ENCODE measurements at places on chromosomes 5 and 9.
A peak's percentile ranks its signal among the peaks of the same experiment; 100 is the strongest.

DNA sequence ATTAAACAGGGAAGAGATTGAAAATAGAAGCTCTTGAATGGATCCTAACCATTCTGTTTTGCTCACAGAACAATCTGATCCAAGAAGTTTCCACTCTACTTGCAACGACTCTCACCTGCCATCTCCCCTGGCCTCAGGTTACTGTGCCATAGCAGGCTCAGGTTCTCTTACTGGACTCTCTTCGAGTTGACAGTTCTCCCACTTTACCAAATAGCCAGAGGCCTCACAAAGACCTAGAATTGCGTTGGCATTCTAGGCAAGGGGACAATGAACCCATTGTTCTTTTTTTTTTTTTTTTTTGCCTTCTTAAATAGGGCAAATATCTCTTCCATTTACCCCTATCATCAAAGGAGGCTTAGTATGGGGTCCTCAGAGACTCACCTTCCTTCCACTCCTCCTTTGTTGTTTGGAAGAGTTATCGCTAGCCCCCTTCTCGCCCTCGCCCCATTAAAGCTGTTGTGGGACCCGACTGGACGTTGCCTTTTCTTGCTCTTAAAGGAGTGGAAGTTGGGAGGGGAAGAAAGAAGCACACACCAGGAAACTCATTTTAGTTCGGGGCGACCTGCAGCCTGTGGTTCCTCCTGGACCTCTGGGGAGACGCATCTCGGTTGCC, 688 bp upstream of the PLPPR1 start:
- DNase-seq, result no peak

DNA sequence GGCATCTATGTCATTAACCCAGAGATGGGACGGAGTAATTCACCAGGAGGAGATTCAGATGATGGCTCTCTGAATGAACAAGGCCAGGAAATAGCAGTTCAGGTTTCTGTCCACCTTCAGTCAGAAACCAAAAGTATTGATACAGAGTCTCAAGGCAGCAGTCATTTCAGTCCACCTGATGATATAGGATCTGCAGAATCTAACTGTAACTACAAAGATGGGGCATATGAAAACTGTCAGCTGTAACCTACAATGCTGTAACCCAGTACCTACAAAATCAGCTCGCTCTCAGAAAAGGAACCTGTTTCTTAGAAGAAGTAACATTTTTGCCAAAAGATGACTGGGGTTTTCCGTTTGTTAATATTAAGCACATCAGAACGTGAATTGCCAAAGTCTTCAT, 14.7 kb downstream of the MFAP3 start:
- no peak for DNase-seq

DNA sequence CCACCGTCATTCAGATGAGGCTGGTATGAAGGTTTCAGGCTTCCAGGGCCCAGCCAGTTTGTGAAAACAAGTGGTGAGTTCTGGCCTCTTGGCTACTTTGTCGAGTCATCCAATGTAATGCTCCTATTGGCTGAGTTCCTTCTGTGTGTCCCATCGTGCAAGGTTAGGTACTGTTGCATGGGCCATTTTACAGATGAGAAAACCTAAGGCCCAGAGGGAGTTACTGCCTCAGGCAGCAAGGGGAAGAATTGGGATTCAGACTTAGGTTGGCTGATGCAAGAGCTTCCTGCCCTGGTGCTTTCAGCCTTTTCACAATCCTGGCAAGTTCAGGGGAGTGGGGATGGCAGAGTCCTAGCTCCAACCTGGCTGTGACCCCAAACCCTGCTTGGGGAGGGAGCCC, 17.4 kb upstream of the PITX1 start:
- no peak for DNase-seq

GRCh38 chr5:163574472-163575440, 69.3 kb downstream of the MAT2B start:
- no peak for DNase-seq

DNA sequence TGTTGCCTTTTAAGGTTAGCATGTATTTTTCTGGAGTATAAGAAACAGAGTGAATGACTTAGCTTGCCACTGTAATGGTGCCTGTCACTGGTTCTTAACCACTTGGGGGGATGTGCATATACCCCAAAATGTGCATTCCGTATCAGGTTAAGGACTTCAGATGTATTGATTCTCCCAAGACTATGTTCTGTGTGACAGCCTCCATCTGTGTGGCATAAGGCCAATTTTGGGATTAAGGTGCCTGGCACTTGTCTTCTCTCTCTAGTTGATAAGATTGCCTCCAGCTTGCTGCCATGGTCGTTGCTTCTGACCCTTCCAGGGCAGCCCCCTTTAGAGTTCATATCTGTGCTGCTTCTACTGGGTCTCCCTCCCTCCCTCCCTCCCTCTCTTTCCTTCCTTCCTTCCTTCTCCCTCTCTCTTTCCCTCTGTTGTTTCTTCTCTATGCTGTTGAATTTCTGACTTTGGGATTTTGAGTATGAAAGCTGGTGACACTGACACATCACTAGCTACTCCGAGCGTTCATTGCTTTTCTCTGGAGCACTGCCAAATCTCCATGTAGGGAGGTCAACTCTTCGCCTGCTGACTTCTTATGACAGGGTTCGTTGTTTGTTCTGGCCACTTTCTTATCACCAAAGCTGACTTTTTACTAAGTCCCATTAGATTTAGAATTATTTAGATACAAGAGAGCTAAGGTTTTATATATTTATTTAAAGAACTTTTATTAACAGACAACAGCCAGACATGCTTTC, 31.0 kb downstream of the TNFAIP8 start:
- peak; percentile 62 for DNase-seq

- no peak for DNase-seq
Observed at GRCh38 chr9:92769286-92769685, 4.7 kb upstream of the BICD2 start.

DNA sequence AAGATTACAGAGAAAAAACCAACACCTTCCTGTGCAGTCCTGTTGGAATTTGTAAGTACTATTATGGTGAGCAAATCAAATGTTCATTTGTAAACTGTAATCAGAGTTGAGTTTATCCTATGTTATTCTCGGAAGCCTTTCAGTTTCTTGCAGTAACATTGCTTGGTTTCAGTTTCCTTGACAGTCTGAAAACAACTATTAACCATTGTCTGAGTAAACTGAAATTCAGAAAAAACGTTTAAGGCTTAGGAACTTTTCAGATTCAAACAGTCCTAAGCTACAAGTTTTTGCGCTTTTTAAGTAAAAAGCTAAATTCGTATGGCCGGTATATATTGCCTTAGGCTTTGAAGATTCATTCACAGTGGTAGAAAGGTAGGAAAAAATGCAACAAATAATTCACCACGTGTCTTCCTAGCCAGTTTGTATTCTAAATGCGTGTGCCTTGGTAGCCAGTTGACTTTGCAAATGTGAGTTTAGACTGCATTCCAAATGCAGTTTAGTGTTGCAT, 2.5 kb downstream of the GPBP1 start:
- DNase-seq, result peak; percentile 67

DNA sequence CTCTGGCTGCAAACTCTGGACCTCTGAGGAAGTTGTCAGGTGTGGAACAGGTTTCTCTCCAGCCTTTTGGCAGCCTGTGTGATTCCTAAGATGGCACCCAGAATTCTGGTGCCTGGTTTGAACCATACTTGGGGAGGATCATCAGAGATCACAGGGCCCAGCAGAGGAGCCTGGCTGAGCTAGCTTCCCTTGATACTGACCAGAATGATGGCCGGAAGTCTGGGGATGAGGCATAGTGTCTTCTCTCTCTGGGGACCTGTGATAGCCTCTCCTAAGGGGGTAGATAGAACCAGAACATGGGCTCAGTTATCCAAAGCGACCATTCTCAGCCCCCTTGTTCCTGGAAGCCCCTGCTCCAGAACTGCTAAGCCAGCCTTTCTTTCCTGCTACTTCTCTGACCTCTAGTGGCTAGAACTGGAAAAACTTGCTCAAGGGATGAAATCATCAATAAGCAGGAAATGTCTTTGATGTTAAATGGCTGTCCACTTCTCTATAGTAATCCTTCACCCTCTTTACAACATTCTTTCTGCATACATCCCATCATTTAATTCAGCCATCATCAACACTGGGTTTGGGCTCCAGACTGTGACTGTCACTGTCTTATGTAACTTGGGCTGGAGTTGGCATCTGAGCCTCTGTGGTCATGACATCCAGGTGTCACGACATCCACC, 55.1 kb downstream of the C9orf152 start:
- peak; percentile 65 for DNase-seq

DNA sequence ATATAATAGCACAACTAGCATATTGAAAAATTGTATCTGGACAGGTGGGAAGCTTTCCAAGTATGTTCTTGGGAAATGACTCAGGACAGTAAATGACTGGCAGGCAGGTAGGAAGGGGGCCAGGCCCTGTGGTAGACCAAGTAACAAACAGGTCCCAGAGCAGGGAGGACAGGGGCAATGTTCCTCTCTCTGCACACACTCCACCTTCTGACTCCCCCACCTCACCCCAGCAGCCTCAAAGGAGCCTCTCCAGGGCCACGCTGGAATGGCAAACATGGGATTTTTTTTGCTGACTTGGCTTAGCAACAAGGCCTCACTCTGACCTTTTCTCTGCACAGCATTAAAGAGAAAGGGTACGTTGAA, 31.1 kb upstream of the IQGAP2 start:
- peak; percentile 33 for DNase-seq

DNA sequence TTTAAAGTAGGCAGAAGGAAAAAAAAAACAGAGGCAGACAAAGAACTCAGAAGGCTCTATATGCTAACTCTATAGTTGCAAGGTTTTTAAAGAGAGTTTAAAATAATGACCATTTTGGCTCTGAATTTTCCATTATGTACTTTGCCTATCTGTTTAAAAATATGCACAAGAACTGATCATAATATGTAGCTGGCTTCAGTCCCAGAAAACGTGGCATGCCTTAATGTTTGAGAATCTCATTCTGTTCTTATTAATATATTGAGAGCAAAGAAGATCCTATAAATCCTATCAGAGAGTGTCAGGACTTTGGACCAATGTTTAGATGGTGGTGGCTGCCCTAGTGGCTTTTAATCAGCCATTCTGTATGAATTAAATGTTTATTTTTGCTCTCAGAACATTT, 121.5 kb downstream of the JMY start:
- DNase-seq, result no peak

DNA sequence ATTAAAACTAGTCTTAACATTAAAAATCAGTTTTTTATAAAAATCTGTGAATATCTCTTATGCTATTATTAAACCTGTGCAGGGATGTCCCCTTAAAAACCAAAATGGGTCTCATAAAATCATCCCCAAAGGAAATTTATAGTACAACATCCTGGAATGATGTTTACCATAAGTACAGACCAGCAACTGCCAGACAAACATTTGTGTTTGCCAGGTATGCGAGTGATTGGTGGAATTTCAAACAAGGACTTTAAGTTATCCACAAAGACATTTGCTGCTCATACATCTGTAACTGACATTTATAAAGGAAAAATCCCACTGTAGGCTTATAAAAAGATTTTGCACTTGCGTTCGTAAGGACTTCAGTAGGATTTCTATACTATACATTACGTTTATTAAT, 1375.4 kb upstream of the WWC1 start:
- no peak for DNase-seq

- peak; percentile 61 for DNase-seq
Observed at GRCh38 chr5:109907731-109908130, 218.0 kb downstream of the MAN2A1 start.

- DNase-seq, result no peak
Observed at GRCh38 chr9:133119846-133120500, 1.1 kb downstream of the RALGDS start.

- DNase-seq, result peak; percentile 72
Observed at GRCh38 chr5:9265441-9266287, 280.2 kb downstream of the SEMA5A start.

DNA sequence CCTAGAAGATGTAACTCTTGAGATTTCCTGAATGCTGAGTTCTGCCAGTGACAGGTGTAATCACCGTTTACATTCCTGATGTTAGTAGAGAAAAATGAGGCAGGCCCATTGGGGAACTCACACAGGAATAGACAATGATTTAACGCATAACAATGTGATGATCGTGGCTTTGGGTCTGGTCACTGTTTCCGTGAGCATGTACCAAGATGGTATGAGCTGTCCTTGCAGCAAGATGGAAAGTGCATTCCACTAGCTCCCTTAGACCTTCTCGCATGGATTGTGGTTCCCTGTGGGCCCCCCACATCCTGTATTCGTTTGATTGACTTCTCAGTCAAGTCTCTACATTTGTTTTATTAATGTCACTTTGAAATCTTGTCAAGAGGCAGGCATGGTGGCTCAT, 124.0 kb upstream of the DAP start:
- peak; percentile 98 for DNase-seq

DNA sequence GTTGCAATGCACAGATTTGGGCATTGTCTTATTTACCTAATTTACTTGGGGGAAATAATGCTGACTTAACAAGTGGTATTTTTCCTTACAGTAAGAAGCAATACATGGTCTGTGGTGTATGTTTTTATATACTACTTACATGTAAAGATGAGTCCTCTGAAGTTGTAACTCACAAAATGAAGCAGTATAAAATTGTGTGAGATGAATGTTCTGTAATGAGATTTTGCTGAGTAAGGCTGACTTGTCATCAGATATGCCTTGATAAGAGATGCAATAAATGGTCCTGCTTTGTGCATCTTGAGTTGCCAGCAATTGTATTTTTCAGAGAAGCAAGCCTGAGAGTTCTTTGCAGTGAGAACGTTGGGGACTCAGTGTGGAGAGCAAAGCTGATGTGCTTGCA, 92.2 kb upstream of the GNAQ start:
- no peak for DNase-seq

DNA sequence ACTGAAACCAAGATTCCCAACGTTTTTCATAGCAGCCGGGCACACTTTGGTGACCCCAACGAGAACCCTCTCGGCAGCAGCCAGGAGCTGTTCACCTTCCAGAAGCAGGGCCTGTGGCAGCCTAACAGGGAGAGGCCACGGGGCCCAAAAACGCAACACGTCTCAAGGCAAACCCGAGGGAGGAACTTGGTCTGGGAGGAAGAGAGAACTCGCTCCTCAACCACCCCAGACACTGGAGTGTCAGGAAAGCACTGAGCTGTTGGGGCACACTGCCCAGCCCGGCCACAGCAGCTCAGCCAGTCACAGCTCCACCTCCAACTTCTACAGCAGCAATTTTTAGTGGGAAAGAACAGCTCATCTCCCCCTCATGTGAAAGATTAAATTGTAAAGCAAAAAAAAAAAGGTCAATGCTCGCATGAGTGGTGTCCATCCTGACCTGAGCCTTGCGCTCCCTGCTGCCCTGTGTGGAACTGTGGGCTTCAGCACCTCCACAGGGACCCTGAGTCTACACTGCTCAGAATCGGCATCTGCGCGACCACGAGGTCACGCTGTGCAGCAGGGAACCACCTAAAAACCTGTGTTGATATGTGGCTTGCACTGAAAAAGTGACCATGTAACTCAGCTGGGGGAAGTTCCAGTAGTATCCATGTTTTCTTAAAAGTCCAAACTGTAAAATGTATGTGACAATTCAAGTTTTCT, 55.0 kb downstream of the IPPK start:
- no peak for DNase-seq

- peak; percentile 7 for DNase-seq
Observed at GRCh38 chr5:4295663-4296339, 700.2 kb downstream of the IRX1 start.

- no peak for DNase-seq
Observed at GRCh38 chr5:180558232-180558631, 33.1 kb downstream of the SCGB3A1 start.

DNA sequence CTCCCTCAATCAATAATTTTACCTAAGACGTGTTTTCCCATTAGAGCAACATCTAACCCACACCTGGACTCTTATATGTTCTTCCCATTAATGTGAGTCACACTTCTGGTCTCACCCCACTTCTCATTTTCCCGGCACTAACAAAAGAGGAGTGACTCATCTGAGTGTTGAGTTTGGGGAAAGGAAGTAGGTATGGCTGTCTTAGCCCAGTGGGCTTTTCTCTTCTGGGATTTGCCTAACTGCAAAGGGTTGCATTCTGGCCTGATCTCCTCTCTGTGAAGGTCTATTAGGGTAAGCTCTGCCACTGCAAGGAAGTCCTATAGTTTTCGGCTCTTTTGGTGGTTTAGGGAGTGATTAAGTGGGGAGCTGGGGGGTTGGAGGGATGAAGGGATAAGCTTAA, 195.6 kb downstream of the KIAA0825 start:
- peak; percentile 72 for DNase-seq

Data from kidney tubule cell (primary cell).